ENCODE measurements at places on chromosomes 7 and 10.

DNA sequence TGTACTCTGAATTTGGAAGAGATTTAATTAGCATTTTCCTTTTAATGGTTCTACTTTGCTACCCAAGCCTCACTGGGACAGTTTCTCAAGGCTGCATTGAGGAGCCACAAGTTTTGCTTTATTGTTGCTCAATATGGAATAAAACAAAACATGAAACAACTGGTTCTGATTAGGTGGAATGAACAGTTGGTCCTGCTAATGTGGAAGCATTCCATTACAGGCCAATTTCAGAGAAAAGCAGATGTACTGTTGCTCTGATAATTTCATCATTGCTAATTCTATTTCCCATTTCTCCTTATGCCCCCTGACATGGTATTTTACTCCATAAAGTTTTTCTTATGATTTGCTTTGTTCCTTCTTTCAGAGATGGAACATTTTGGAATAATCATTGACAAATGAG lies 66.0 kb upstream of the PAPSS2 start:
- no peak for DNase-seq

DNA sequence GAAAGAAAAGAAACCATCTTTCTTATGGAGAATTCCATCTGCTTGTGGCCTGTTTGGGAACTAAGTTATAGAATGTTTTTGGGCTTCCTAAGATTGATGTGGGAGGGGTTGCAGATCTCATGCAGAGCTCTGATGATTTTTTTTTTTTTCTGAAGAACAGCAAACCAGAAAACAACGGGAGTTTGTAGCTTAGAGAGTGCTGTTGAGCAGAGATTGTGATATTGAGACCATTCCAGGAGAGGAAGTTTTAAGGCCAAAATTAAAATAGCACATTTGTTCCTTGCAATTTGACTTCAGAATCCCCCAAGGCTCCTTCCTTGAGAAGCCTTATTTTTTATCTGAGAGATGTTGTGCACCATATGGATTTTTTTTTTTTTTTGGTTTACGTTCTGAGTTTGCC lies 159.5 kb upstream of the NRP1 start:
- no peak for DNase-seq

DNA sequence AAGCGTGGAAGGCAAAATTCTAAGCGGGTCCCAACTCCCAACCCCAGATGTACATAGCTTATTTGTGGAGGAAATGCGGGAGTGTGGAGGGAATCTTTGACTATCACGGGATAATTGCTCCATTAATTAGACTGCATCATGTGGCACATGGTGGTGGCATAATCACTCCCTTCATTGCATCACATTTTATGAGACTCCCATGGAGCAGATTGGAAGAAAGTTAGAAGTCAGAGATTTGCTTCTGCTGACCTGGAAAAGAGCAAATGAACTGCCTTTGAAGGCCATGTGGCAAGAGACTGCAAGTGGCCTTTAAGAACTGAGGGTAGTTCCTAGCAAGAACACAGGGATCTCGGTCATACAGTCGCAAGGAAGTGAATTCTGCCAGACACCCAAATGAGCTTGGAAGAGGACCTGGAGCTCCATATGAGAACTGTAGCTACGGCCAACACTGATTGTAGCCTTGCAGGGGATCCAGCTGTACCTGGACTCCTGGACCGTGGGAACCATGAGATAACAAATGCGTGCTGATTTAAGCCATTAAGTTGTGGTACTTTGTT lies 37.1 kb upstream of the ITGB1 start:
- no peak for DNase-seq

GRCh38 chr7:29194594-29195427 lies at the start of gene CHN2:
TSS of gene CHN2 (plus strand) at chr7:29194775.
- DNase-seq: no peak

DNA sequence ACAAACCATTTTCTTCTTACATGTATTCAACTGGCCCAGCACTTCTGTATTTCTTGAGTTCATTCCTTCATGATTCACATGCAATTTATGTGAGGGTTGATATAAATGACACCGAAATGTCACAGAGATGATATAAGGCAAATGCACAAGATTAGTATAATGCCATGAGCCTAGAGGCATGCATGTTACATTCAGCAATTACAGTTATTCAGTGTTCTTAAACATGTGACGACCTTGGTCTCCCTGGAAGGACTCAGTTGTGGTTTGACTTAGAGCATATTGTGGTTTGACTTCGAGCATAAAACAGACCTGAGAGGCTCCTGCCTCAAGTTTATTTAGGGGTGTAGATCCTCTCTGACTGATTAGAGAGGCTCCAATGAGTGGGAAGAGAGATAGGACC lies 752.1 kb upstream of the POM121L12 start:
- no peak for DNase-seq

DNA sequence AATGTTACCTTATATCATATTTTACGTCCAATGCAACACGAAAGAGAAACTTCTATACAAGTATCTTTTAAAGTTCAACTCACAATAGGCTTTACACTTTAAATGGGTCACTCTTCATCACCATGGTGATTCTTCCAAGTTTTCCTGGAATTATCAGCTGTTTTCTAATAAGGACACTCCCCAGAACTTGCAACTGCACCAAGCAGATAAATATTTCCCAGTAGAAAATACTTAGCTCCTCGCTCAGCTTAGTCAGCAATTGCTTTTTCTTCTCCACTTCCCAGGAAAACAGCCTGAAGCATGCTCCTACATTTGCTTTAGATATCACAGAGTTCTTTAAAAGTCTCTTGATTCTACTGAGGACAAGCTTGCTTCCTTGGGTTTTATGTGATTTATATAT lies 25.7 kb upstream of the ADD3 start:
- no peak for DNase-seq

GRCh38 chr10:23850631-23851030 lies 358.3 kb upstream of the KIAA1217 start:
- DNase-seq: no peak

DNA sequence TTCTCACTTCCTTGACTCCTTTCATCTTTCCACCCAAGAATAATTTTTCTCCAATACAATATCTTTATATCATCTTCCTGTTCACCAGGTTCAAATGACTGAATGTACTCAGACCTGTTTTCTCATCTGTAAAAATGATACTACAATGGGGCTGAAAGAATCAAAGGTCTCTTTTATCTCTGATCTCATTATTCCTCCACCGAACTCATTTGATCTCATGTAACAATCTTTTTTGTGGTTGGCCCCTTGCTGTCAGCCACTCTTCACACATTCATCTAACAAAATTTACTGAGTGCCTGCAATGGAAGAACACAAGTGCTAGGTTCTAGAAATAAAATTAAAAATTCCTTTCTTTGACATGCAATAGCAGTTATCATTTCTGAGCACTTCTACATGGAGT lies 65.0 kb downstream of the GRM8 start:
- no peak for DNase-seq

DNA sequence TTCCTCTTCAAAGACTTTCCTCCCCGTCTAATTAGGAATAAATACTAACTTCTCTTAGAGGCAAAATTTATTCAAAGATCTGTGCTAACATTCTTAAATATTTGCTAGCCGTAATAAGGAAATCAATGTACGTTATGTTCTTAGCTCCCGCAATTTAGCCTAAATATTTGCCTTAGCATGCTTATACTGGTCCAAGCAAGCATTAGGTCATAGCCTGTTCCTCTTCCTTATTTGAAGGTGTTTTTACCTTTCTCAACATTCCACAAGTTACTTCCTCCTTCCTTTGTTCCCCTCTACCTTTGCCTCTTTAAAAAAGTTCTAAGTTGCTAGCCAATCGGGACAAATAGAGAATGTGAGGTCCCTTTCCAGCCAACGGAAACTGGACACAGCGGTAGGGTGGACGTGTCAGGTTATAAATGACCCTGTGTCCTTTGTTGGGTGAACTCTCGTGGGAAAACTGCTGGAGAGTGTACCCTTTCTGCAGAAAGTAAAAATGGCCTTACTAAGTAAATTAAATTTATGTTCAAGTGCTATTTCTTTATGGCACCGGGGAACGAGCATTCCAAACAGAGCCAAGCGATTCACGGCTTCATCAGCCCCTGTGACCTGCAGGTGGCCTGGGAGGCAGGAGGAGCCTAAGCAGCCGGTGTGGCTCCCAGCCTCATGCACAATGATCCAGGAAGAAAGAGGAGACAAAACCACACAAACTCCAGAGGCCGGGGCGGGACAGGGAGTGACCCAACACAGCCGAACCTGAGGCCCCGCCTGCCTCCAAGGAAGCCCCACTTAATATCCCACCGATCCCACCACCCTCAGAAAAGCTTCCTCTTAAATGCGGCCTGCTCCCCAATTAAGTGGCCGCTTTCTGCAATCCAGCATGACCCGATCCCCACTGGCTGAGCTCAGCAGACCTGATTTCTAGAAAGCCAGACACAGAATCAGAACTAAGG lies 67.0 kb downstream of the ZRANB1 start:
- DNase-seq: no peak

- DNase-seq: no peak
Measured at GRCh38 chr10:129788215-129788614, 175.9 kb downstream of the EBF3 start.

DNA sequence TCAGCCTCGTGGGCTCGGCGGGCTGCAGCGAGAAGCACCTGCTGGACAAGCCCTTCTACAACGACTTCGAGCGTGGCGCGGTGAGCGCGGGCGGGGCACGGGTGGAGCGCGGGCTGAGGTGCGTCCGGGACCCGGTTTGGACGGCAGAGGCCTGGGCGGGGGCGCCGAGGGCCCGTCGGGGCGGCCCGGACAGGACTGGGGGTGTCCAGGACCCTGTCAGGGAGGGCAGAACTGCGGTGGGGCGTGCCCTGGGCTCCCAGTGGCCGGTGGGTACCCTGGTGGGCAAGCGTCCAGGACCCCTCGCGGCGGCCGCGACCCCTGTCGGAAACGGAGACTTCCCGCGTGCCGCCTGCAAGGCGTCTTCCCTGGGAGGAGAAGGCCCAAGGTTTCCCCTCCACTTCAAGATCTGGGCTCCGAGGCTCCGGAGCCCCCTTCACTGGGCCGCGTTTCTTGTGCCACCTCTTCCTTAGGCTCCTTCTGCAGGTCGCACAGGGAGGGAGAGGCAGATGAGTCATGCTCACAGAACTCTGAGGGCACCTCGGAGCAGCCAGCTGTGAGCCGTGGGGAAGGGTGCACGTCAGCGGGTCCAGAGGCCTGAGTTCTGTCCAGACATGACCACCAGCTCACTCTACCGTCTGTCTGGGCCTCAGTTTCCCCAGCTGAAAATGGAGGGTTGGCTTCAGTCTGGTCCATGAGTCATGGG lies 485 bp downstream of the ALOX5 start:
- DNase-seq: no peak

DNA sequence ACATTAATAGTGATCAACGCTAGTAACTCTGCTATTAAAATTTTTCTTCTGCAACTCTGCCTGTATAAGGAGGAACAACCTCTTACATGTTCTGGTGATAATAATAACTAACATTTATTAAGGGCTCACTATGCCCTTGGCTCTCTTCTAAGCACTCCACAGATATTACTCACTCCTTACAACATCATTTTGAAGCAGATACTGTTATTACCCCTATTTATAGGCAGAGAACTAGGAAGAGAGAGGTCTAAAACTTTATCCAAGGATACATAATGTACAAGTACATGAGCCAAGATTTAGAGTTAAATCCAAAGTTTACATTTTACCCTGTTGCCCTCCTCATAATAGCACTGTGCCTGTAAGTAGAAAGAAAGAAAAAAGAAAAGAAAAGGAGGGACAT lies 205.6 kb downstream of the DYNC1I1 start:
- DNase-seq: no peak

DNA sequence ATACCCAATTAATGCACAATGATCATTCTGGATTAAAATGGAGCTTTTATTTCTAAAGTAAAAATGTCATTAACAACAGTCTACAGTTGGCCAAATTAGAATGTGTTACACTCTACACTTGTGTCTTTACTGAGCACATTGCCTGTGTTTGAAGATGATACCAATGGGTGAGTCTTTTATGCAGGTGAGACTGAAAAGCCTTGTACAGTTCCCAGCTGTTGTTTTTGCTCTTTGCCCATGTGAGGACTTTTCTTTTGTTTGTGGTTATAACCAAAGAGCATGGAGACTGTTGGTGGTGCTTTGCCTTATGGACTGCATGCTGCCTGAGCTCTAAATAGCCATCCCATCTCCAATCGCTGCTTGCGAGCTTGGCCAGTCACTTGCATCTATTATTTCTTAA lies 264.5 kb downstream of the GATA3 start:
- DNase-seq: no peak

DNA sequence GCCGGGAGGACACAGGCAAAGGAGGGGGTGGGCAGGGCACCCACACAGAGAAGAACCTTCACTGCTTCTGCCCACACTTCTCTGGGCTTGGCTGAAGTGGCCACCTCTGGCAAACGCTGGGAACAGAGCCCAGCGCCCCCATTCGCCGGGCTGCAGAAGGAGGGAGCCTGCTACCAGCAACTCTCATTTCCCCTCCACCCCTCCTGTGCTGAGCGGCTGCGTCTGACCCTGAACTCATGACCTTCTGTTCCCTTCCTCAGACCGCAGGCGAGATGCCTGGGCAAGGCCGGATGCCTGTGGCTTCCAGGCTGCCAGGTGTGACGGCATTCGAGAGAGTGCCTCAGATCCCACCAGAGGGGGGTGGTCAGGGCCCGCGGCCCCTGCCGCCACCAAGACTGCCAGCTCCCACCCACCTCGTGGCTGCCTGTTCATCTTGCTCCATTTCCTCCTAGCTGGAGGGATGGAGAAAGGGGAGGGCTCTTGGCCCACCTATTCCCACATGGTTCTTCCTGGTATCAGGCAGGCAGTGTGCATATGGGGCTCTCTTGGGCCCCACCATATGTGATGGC lies 19.8 kb downstream of the DNAJB12 start:
- DNase-seq: peak; percentile 87

All from kidney glomerular epithelial cell (primary cell).